ENCODE measurements at places on chromosomes 11 and 22.
A peak's percentile ranks its signal among the peaks of the same experiment; 100 is the strongest.

- DNase-seq = no peak
These were observed 1047.1 kb upstream of the CCDC90B start for GRCh38 chr11:84333221-84333620.

GRCh38 chr11:27277843-27278242 lies 85.2 kb downstream of the CCDC34 start:
- no peak for DNase-seq

- DNase-seq = no peak
These were observed 13.2 kb downstream of the CD6 start for GRCh38 chr11:60984636-60985035.

DNA sequence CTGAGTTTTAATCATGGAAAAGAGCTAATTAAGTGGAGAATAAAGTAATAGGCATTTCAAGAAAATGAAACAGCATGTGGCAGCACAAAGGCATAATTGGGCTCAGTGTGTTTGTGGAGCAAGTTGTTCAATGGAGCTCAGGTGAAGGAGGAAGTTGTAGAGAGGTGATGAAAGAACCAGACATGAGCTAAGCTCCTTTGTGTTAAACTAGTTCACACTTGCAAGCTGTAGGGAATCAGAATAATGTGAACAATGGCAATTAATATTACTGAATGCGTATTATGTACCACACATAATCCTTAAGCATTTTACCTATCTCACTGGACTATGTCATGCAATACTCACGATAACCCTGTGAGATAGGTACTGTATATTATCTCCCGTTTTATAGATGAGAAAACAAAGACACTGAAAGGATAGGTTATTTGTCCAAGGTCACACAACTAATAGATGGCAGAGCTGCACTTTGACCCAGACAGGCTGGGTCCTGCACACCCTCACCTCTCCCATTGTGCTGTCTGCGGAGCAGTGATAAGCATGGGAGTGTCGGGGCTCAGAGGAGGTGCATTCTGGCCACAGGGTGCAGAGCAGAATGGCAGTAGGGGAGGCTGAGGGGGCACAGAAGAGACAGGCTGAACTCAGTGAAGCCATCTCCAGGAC lies 8.9 kb downstream of the OLFML1 start:
- no peak for DNase-seq

- no peak for DNase-seq
These were observed 42.9 kb downstream of the CTNND1 start for GRCh38 chr11:57804466-57804865.

DNA sequence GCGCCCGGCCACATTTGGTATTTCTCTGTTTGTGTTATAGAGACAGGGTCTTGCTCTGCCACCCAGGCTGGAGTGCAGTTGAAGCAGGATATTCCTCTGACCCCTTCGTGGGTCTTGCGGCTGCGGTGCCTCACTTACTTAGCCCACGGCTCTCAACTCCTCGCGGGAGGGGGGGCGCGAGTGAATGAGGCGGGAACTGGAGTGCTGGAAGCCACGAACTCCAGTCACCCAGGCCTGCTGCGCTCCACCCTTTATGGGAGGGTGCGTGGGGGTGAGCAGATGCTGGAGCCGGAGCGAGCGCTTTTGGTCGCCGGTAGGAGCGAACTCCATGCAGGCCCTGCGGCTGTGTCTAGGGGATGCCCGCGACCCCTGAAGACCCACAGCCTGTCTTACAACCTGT lies 1.8 kb downstream of the C11orf54 start:
- no peak for DNase-seq

DNA sequence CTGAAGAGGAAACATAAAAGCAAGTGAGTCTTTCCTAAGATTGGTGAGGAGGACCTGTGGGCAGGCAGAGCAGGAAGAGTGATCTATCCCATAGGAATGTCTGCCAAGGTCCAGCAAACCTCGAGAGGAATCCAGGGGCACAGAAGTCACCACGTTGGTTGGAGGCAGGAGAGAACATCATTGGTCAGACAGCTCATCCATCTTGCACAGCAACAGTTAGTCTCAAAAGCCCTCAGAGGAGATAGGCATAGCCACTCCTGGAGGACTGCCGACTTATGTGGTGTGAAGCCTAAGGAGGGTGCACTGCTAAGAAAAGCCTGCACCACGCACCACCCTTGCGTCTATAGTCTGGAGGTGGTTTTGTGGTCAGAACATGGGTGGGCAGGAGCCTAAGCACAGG lies 109.1 kb downstream of the RASSF10 start:
- no peak for DNase-seq

DNA sequence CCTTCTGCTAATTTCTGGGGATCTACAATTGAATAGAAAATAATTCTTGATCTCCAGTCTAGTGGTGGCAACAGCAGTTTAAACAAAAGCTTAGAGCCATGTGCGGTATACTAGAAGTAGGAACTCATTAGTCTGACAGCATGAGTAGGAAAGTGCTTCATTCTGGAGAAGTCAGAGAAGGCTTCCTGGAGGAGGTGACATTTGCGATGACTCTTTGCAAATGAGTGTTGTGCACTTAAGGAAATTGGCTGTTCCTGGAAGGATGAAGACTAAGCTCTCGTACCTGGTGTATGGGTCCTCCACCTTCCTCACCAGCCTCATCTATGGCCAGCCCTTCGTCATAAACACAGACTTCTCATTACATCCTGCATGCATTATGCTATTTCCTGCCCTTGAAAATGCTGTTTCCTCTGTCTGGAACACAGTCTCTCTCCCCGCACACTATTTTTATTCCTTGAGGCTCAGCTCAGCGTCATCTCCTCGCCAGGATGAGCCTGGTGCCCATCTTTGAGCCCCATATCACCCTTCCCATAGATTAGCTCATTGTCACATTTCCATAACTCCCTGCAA lies 132.9 kb downstream of the PKNOX2 start:
- DNase-seq = no peak

DNA sequence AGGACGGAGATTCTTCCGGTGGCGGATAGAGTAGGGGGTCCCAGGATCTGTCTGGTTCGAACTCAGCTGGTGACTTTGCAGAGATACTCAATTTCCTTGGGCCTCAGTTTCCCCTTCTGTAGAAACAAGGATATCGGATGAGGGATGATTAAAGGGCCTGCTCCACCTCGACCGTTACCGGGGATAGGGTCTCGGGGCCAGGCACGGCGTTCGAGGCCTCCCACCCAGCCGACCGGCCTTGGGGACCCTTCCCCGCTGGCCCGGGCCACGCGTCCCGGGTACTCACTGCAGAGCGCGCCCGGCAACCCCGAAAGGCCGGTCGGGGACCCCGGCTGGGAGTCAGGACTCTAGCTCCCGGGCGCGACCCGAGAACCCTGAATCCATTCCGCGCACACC lies 321 bp downstream of the RHBDD3 start:
- no peak for DNase-seq

GRCh38 chr22:46117206-46118199 lies 32.8 kb upstream of the PPARA start:
- no peak for DNase-seq

DNA sequence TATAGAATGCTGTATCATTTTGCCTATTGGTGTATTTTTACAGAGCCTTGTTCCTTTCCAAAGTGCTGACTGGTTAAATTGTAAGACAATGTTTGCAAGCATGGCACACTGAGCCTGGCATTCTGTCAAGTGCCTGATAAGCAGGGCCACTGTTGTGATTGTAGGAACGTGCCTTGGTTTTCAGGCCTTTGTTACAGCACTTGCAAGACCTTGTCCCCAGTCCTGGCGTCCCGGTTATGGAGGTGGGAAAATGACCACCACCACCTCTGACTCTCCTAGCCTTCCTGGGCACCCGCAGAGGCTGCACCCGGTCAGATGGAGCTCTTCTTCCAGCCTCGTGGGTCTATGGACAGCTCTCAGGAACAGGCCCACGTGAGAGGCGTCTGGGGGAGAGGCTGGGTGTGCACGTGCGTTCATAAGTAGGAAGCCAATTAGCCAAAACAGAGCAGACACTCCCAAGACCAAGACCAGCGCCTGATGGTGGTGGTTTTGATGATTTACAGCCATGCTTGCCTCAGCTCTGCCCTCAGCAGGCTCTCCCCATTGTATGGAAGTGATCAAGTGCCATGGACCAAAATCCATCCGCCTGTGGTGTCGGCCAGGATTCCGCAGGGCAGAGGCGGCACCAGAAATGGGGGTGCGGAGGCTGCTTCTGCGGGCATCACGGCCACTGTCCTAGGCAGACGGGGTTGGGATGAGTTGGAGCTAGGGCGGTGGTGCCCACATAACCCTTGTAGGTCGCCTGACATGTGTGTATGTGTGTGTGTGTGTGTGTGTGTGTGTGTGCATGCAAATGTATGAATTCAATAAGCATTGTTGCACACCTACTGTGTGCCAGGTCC lies 89.8 kb downstream of the RTL6 start:
- no peak for DNase-seq

- no peak for DNase-seq
These were observed 195.5 kb upstream of the SORL1-AS1 start for GRCh38 chr11:121648306-121648705.

DNA sequence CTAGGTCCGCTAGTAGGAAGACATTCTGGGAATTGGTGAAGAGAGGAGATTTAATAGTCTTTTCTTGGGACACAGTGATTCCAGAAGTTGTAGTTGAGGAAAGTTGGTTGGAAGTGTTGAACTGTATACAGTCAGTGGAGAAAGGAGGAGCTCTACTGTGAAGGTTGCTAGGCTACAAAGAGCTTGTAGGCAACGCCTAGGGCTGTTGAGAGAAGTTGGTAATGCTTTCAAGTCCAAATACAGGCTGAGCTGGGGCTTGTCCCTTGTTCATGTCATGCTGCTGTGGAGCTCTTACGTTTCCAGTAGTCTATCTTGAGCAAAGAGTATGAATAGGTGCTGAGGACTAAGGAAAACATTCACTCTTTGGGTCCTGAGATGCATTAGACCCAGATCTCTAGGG lies 1.1 kb downstream of the TBCEL start:
- no peak for DNase-seq

DNA sequence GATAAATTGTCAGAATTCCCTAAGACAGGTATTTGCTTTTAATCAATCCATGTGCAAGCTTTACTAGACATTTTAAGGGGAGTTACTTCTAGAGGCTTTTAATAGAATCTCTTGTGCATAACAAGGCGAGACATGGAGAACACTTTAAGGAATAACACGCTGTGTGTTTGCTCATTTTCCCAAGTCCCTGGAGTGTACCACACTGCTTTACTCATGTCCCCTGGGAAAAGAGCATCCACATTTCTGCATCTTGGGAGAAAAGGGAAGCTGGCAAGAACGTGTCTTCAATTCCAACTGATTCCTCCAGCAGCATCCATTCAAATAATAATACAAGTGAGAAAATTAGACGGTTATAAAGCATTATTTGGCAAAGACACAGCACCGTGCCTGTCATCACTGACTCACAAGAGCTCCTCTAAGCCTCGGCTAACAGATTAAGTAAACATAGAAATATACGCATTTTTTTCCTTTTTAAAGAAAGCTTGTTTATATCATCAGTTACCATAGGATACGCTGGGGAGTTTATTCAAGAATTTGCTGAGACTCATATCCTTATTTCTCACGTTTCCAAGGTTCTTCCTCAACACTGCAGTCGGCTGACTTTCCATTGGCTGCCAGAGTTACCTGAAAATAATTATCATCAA lies 121.5 kb downstream of the CD44 start:
- DNase-seq = no peak

DNA sequence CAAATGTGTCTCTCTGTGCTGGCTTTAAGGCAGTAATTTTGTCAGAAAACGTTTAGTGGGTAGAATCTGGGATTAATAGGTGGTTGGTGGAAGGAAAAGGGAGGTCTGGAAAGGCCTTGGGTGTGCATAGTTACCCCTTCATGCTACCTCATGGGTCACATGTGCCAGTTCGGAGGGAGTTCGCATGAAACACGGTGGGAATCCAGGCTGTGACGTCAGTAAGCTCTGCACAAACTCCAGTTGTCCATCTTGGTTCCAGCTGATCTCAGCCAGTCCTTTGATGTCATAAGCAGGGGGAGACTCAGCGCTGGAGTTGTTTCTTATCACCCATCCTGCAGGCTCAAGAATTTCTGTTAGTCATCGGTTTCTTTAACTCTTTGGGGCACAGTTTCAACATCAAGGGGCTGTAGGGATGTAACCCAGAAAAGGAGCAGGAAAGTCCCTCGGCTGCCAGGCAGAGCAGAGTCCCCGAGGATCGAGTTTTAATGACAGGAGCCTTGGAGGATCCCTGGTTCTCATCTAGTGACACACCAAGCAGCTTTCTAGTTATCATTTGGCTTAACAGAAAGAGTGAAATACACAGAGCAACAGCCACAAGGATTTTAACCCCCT lies 28.9 kb downstream of the MOV10L1 start:
- no peak for DNase-seq

DNA sequence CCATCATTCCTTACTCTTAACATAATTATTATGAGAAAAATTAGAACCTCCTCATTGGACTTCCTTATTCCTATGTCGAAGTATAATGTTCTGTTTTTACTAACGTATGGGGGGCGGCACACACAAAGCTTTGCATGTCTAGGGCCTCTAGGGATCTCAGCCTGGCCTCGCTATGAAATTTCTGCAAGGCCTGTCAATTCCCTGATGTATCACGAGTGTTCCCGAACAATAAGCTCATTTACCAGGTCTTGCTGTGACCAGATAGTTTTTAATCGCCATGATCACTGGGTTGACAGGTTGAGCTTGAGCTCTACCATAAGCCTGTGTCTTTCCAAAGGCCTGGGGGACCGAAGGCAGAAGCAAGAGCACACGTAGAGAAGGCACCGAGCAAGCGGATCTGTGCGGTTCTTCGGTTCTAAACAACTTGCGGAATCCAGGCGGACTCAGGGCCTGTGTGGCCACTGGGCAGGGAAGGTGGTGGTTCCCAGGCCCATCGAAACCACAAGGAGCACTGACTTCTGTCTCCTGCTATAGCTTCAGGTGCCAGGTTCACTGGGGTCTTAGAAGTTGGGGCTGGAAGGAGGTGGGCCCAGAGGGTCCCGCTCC lies 10.4 kb upstream of the FXYD2 start:
- no peak for DNase-seq

DNA sequence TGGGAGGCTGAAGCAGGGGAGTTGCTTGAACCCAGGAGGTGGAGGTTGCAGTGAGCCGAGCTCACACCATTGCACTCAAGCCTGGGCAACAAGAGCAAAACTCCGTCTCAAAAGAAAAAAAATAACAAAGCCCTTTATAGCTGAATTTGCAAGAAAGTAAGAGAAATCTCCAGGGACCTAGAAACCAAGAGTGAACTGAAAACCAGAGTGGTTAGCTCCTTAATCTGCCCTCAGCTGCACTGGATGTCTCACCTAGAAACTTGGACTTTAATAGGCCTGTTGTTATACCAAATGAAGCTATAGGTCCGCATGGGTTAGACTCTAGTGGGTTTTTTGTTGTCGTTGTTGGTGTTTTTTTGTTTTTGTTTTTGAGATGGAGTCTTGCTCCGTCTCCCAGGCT lies 4.1 kb downstream of the NEU3 start:
- no peak for DNase-seq

GRCh38 chr22:36065775-36066544 lies 37.3 kb upstream of the RBFOX2 start:
- DNase-seq = peak; percentile 42

GRCh38 chr11:122572592-122572991 lies 82.9 kb upstream of the UBASH3B start:
- DNase-seq = no peak

- DNase-seq = no peak
These were observed 18.3 kb downstream of the SLC5A12 start for GRCh38 chr11:26703411-26704191.

GRCh38 chr11:2101171-2101675 lies 38.0 kb downstream of the IGF2 start:
- no peak for DNase-seq

All from T-helper 2 cell (primary cell).